ENCODE measurements at places on chromosomes 4 and X.

DNA sequence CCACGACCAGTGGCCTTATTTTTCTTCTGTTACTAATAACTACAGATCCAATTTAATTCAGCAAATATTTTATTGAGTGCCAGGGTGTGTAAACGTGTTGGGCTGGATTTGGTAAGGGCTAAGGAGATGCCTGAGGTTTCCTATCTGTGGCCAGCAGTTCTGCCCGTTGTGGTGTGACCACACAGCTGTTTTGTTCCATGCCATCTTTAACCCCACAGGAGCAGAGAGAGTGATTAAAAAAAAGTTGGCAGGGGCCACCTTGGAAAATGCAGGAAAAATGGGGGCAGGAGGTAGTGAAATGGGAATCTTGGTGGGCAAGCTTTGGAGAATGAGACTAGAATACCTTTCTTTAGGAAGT lies 1.1 kb downstream of the PLAC8 start:
- no peak for DNase-seq

DNA sequence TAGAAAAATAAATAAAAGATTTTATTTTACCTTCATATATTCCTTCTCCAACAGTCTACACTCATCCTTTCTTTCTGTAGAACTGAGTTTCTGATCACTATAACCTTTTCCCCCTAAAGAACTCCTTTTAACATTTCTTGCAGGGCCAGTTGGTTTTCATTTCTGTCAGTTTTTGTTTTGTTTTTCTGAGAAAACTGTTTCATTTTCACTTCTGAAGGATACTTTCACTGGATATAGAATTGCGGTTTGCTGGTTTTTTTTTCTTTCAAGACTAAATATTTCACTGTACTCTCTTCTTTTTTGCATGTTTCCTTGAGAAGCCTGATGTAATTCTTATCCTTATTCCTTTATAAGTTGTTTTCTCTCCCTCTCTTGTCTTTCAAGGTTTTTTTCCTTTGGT lies 90.4 kb upstream of the EOLA2 start:
- DNase-seq: no peak

GRCh38 chr4:22389240-22389870 lies 126.5 kb downstream of the ADGRA3 start:
- peak; percentile 37 for DNase-seq

DNA sequence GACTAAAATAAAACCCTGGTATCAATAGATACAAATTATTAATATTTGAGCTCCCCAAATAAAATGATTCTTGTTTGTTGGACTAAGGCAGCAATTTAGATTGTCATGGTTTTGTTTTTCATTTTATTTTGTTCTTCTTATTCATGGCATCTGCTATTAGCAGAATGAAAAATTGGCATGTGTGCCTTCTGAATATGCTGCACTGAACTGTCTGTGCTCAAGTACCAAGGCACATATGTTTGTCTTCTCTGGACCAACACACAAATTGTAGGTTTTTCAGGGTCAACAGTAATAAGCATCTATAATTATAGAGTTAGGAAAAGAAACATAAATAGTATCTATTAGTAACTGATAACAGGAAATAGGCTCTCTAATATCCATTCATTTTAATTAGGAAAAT lies 121.1 kb downstream of the BANK1 start:
- DNase-seq: no peak

DNA sequence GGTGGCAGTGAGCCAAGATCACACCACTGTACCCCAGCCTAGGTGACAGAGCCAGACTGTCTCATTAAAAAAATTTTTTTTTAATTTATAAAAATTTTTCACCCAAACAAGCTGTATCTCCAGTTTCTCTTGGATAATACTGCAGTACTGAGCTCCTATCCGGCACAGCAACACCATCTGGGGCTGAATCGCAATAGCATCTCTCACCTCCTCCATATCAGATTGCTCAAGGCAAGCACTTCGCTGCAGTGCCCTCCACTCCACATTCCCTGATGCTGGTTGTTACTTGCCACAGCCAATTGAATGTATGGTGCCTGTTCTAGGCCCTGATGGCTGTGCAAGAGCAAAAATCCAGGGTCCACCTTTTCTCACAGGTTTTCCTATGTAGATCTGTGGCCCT lies 69.3 kb upstream of the FAM241A start:
- DNase-seq: no peak

GRCh38 chrX:127404161-127404560 lies 584.6 kb downstream of the PRR32 start:
- no peak for DNase-seq

DNA sequence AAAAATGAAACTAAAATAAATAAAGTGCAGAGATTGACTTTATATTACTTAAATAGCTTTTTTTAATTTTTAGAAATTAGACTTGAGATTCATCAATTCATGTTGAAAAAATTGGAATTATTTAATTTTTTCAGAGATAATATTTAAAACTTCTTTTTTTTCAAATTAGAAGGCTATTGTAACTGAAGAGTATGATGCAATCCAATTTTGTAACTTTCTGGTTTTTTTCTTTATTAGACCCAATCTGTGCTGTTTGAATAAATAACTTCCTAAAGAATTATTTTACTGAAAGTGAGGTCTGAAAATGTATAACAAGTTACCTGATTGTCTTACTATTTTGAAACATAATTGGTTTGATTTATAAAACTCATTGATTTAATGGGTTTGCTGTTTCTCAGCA lies 200.9 kb downstream of the MAD2L1 start:
- DNase-seq: no peak

- no peak for DNase-seq
Observed at GRCh38 chrX:360496-361150, 26.1 kb downstream of the PPP2R3B start.

GRCh38 chrX:82458207-82458754 lies 1049.8 kb upstream of the POU3F4 start:
- no peak for DNase-seq
